NCI-H510A (cell line): ENCODE measurements at places on chromosomes 4 and X.

- DNase-seq = no peak
Measured at GRCh38 chrX:136752796-136753195, 27.9 kb downstream of the ARHGEF6 start.

DNA sequence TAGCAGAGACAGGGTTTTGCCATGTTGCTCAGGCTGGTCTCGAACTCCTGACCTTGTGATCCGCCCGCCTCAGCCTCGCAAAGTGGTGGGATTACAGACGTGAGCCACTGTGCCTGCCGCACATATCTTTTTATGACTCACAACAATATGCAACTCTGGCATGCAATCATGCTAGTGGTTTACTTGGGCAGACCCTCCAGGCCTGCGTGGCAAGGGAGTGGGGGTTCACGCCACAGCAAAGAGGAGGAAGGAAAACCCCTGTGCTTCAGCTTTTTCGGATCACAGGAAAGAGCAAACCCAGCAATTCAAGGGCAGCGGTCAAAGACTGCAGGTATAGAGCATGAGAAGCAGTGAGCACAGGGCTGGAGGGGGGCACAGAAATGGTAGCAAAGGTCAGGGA lies 48.3 kb upstream of the CD99 start:
- DNase-seq = no peak

- no peak for DNase-seq
Measured at GRCh38 chr4:99655308-99656081, 2.1 kb downstream of the C4orf54 start.

GRCh38 chrX:119682019-119682989 lies 10.7 kb downstream of the SEPTIN6 start:
- DNase-seq = no peak

GRCh38 chrX:41960142-41960541 lies 36.8 kb upstream of the CASK start:
- no peak for DNase-seq

- DNase-seq = no peak
Measured at GRCh38 chr4:139972305-139972704, 181.7 kb downstream of the MAML3 start.

DNA sequence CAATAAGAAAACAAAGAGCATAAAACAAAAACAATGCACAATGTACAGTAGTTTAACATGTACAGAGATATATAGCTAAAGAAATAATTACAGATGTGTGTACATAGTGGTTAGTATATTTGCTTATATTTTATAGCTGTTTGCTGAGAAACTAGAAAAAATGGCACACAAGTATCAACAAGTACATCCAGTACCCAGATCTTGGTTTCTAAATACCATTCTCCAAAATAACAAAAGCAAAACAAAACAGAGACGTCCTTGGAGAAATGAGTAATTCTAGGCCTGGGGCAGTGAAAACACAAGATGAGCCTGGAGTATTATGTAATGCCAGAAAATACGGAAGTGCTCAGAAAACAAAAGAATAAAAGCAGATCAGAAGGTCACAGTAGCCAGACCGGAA lies 189.6 kb downstream of the TMEM47 start:
- DNase-seq = no peak

GRCh38 chrX:39204353-39204752 lies 403.1 kb downstream of the MID1IP1 start:
- DNase-seq = no peak

GRCh38 chr4:80839281-80839680 lies 191.2 kb upstream of the BMP3 start:
- no peak for DNase-seq

DNA sequence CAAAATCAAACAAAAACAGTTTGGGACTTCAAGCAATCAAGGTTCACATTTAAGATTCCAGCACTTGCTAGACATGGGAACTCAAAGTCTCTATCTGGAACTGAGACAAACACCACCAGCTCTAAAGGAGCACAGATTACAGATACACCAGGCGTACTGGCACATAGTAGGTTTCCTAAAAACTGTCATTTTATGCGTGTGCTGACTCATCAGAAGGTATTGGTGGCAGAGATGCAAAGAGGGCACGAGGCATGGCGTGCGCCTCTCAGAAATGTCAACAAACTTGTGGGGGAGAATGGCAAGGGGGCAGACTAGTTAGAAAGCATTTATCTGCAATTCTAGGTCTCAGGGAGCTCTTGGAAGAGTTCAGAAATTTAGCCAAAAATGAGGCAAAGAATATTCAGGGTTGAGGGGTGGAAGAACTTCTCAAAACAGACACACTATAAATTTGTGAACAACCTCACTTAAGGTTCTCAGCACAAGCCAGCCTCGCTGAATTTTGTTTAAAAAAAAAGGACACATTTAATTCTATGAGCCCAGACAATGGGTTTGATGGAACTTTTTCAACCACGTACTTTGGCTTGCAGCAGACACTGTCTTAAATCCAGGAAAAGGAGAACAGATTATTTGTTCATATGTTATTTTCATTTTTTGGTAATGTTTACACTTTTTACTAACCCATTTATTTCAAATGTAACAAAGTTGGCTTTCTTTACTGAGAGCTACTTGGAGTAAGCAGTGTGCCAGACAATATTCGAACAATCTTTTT lies 100.0 kb downstream of the SHISA3 start:
- no peak for DNase-seq

DNA sequence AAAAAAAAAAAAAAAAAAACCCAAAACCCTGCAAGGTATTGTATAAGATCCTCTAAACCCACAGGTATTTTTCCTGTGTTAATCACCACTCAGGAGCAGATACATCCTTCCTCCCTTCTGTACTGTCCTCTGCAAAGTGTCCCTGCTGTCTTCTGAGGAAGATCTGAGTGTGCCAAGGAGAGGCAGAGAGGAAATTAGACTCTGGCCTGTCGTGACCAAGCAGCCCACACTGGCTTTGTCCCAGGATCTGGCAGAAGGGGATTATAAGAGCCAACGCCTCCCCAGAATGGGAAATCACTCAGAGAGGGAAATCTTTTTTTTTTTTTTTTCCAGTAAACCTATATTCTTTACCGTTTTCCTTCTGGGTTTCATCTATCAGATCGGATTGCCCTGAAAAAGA lies 39.6 kb downstream of the PTCHD1 start:
- no peak for DNase-seq

GRCh38 chr4:164924670-164925238 lies 47.8 kb downstream of the APELA start:
- DNase-seq = no peak

- DNase-seq = no peak
Measured at GRCh38 chrX:153820601-153821000, 9.7 kb downstream of the PDZD4 start.

DNA sequence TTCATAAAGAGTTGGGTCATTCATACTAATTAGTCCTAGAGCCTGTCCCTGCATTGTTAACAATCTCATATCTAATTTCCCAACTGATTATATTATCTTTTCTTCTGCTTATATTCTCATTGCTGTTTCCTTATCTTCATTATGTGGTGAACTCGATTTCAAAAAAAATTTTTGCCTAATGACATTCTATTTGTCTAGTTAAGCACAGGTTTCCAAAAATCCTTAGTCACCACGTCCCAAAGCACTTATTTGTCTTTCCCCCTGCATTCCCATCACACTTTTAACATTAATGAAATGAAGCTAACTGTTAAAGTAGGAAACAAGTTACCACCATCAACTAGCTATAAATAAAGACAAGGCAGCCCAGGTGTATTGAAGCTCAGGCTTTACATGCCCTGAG lies 131.1 kb downstream of the IQCM start:
- no peak for DNase-seq

- DNase-seq = no peak
Measured at GRCh38 chrX:138127314-138127713, 561.4 kb downstream of the ZIC3 start.

DNA sequence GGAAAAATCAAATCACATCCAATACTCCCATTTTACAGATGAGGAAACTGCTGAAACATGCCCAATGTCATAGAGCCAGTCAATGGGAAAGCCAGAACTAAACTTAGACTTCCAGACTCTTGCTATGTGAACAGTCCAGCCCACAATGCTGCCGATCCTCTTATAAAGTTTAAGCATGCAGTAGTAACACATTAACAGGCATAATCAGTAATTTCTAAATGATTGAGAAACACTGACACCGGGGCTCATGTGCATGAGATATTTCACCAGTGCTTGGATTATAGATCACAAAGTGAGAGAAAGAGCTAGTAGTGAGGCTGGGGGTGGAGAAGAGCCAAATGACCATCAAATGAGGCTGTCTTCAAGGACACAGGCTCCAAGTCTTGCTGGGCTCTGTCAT lies 2.5 kb downstream of the BDH2 start:
- no peak for DNase-seq

DNA sequence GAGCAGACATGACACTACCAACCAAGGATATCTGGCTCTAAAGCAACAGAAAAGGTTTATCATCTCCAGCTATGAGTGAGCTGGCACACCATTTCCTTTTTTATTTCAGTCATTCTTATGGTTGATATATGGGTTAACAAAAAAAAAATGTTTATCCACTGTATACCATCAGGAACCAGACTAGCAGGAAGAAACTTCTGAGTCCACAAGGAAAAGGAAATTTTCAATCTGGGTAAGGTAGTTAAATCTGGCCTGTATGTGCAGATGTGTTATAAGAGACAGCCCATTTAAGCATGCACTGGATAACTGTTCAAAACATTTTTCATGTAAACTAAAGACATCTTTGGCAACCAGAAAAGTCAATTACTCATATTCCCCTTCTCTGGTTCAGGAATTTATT lies 35.0 kb downstream of the AMMECR1 start:
- no peak for DNase-seq

DNA sequence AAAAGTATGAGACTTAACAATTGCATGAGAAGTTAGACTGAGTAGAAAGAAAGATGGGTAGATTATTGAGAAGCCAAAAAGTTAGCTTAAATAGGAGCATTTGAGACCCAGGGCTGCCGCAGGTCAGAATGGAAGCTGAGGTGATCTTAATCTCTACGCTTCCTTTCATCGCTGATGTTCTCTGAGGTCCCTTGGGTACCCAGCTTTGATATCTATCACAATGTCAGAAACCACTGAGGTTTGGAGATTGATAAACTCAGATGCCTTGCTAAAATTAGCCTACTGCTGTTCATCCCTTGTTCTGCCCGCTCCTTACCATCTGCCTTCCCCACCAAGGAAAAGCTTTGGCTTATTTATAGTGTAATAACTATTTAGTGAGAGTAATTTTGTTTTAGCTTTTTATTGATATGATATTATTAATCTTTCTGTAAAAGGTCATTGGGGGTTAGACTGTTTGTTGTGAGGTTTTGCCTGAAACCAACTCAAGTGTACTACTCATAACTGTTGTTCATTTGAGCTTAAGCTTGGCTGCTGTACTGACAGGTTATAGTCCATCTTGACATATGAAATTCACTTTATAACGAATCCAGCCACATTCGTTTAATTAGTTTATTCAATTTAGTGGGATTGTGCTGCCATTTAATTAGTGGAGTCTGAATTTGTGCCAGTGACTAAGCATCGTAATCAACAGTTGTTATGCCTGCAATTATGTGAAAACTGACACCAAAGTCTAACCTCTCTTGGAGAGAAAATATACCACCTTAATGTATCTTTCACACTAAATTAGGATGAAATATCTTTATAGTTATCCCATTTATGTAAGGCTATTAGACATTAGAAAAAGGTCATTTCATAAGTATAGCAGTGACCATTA lies 15.1 kb downstream of the MCUB start:
- no peak for DNase-seq

DNA sequence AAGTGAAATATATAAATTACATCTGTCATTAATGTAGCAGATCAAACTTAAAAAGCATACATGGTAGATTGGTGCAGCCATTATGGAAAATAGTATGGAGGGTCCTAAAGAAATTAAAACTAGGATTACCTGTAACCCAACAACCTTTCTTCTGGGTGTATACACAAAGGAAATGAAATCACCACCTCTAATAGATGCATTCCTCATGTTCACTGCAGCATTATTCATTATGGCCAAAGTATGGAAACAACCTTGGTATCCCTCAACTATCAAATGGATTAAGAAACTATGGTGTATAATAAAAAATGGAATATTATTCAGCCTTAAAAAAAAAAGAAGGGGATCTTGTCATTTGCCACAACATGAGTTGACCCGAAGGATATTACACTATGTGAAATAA lies 13.7 kb downstream of the WDFY3 start:
- no peak for DNase-seq

GRCh38 chr4:41647383-41647782 lies 101.1 kb downstream of the PHOX2B start:
- no peak for DNase-seq

- no peak for DNase-seq
Measured at GRCh38 chr4:169030562-169030982, 20.5 kb upstream of the CBR4 start.

DNA sequence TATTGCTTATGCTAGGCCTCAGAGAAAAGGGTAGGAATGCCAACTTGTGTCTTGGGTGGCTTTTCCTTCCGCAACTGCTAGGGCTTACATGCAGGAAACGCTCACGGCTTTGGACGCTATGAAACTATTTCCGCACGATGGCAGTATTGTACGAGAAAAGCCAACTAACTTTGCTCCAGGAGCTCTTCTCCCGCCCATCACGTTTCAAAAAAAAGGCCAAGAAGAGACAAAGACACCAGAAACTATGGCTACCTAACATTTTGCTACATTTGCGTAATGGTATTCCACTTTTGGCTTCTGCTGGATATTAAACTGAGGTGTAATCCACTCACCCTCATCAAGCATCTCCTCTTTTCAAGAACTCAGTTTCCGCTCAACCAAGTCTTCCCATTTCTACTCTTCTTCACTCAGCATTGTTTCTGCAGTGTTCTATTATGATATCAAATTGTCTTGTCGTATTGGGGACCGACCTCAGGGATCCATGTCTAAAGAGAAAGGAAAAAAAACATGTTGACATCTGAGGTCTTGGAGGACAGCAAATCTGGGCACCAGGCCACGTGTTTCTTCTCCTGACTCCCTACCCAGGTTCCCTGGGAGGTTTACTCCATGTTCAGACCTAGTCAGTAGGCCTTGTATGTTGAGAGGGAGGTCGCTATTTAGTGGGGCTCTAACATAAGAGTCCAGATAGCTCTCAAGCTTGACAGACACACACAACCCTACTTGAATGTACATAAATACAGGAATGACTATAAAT lies 239.4 kb upstream of the STK26 start:
- DNase-seq = no peak

- no peak for DNase-seq
Measured at GRCh38 chr4:1978741-1979476, 29.9 kb downstream of the NELFA start.

DNA sequence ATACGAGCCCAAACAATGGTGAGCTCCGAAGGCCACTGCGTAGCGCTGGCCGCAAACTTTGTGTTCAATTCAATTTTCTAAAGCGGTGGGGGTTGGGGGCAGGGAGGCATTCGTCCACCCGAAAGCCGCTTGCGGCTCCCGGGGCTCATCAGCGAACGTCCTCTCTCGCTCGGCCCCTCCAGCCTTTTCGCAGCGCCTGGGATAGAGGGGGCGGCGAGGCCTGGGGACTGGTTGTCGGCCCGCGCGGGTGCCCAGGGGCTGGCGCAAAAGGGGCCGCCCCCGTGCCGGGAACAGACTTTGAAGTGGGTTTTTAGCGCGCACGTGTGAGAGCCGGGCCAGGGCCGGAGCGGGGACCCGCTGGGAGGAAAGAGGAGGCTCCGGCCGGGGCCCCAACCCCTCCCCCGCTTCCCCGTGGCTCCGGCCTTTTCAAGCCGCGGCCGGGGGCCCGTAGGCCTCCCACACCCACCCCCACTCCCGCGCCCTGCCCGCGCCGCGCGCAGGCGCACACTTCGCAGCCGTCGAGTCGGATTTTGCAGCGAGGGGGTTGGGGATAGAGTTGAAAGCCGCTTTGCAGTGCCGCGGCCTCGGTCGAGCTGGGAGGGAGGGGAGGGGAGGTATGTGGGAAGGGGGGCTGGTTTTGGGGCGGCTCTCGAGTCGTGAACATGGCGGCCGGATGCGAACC lies 8.3 kb downstream of the ZIC3 start:
- DNase-seq = no peak

- no peak for DNase-seq
Measured at GRCh38 chrX:153074262-153074899, 2.1 kb downstream of the PNMA6A start.
